ENCODE measurements at places on chromosomes 3 and 15. TPM values are rescaled to one million over a fixed set of nuclear protein-coding genes. Genes with fewer than 3 reads are reported as not detected.
A peak's percentile ranks its signal among the peaks of the same experiment; 100 is the strongest.

DNA sequence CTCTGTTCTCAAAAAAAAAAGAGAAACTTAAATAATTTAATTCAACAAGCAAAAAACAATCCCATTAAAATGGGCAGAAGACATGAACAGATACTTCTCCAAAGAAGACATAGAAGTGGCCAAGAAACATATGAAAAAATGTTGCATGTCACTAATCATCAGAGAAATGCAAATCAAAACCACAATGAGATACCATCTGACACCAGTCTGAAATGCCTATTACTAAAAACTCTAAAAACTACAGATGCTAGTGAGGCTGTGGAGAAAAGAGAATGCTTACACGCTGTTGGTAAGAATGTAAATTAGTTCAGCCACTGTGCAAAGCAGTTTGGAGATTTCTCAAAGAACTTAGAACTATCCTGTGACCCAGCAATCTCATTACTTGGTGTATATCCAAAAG is 382.9 kb downstream of the OTOL1 start:
- no peak for DNase-seq

DNA sequence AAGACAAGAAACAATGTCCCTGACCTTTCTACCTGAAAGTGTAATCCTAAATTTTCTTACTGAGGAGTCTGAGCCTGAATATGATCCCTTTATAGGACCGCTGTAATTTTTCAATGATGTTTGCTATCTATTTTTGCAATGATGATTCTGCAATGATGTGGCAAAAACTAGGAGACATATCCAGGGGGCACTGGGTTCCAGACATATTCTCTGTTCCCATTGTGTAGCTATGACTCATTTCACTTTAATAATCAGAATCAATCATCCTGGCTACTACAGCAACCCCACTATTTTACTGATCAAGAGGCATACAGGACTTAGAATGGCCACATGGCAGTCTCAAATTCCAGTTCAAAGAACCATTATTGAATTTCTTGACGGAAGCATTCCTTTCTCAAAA is 85.9 kb downstream of the AQR start:
- no peak for DNase-seq

DNA sequence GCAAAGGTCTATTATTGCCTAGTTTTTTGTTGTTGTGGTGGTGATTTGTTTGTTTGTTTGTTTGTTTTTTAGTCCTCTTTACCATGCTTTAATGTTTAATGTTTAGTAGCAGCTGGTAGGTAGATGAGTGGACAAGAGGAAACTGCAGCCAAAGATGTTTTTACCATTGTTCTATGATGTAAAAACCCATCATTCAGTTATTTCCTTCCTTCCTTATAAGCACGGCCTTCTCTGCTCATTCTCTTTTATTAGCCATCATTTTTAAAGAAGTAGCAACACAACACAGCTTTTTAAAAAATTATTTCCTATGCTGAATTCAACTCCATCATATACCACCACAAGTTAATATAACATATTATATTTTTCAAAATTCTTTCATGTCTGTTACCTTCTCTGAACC is 58.5 kb upstream of the BOC start:
- no peak for DNase-seq

GRCh38 chr3:11764931-11765363 is 81.7 kb downstream of the TAMM41 start:
- DNase-seq: no peak

DNA sequence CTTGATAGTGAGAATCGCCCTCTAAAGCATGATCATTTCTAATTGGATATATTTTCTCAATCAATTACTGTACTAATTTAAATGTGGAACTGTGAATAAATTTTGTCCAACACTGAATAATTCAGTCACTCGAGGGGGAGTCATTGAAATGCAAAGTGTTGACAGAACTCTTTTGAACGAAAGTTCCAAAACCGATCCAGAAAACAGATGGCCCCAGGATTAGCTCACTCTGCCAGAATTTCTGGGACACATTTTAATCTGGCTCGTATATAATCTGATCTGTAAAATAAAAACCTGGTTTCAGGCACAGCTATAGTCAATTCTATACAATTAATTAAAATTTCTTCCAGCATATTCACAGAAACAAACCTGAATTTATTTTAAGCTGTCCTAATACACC is 580.4 kb downstream of the ROBO1 start:
- DNase-seq: no peak

DNA sequence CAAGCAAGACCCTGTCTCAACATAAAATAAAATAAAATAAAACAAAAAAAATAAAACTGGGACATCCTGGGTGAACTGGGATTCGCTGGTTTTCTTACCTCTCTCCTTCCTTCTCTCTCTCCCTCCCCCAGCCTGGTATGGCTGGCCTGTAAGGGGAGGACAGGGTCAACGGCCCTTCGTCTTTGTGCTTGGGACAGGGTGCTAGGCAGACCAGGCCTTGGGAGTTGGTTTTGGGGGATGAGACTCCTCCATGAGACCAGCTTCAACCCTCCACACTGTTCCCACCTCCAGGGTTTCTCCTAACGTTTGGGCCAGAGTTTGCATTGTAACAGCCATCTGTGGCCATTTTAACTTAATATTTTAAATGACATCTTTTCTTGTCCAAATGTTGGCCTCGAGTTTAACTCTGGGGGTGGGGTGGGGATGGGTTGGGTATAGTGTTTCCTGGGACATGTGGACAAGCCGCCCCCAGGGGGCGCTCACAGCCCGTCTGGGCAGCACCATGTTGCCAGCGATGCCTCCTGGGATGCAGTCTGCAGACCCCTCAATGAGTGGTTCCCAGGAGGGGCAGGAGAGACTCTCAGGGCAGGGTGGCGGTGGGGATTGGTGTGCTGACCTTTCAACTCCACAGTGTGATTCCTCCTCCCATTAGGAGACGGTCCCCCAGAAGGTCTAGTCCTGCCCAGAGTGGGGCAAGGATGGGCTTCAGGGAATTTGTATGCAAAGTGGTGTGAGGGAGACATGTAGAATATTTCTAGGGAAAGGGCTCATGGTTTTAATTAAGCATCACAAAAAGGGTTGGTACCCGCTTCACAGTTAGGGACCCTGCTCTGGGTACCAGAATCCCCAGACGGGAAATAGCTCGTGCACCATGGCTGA is 37.7 kb upstream of the LCTL start:
- DNase-seq: peak; percentile 75

GRCh38 chr3:178767581-178767980 is 231.3 kb downstream of the KCNMB2 start:
- no peak for DNase-seq

- DNase-seq: no peak
Observed at GRCh38 chr3:172987273-172987672, 153.8 kb downstream of the SPATA16 start.

DNA sequence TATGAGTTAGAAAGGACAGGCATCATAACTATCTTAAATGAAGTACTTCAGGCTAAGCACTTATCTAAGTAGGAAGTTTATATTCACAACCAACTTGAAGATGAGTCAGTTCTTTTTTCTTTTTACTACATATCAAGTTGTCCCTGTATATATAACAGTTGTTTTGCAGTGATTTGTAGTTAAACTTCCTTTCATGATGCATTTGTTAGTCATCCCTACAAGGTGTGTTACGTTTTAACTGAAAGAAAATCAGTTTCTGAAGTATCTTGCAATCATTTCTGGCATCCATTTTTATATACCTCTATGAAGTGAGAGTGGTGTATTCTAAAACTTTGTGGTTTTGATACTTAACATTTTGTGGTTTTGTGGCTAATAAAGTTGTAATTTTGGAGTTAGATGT is 46.1 kb downstream of the ZFAND6 start:
- no peak for DNase-seq

- peak; percentile 73 for DNase-seq
Observed at GRCh38 chr3:61008998-61009380, 242.3 kb downstream of the FHIT start.

DNA sequence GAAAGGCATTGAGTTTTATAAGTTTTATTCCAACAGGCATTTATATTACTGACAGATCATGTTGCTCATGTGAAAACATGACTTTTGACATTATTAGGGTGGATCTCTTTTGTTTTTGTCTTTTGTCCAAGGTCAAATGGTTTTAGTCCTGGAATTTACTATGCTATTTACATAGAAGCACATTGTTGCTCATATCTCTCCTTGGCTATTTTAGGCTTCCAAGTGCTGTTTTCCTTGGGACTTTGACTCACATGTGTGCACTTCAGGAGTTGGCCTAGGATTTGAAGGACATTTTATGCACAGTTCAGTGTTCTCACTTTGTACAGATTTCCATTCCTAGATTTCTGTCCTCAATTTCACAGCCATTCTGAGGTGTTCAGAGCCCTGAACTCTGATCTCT is 225.7 kb downstream of the PYDC2 start:
- no peak for DNase-seq

DNA sequence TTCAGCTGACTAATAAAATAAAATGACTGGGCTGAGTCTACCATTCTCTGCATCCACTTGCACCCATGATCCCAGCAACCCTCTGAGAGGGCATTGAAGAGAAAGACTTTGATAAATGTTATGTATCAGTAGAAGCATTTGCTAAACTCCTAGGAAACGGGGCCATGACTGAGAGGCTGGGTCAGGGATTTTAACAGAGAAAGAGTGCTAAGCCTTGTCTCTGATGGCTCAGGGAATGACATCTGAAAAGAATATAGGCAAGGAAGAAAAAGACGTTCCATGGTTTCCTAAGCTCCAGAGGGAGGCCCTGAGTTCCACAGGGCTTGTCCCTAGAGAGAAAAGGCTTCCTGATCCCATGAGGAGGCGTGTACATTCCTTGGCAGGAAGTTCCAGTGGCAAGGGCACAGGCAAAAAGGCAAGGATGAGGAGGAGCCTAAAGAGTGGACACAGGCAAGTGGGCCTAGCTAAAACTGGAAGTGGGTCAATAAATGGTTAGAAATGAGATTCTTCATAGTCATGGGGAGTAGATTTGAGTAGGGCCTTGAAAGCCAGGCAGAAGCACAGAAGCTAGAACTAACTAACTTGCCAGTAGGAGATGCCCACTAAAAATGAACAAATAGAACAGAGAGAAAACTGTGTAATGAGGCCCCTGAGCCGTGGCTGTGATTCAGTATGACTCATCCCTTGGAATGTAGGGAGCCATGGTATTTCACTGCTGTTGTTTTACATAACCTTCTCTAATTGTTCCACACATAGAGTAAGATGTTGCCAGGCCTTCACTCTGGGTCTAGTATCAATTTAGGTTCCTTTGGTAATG is 44.9 kb upstream of the MANF start:
- DNase-seq: no peak

GRCh38 chr3:46632792-46633191 is 20.5 kb downstream of the FAM240A start:
- no peak for DNase-seq

Gene KNL1
- total RNA-seq: 3.7 TPM

Gene ABI3BP
- total RNA-seq: not detected

Gene LIPC
- not detected for total RNA-seq

Gene CCRL2
- total RNA-seq: 2.3 TPM

Gene SMCO1
- total RNA-seq: not detected
